Ecto neural progenitor cell (in vitro differentiated cells): ENCODE measurements at places on chromosomes 2 and 18.

GRCh38 chr2:39855856-39856255, 76.8 kb upstream of the THUMPD2 start:
- no peak for DNase-seq

- no peak for DNase-seq
These were observed 156.9 kb upstream of the RPRM start for GRCh38 chr2:153635494-153635893.

DNA sequence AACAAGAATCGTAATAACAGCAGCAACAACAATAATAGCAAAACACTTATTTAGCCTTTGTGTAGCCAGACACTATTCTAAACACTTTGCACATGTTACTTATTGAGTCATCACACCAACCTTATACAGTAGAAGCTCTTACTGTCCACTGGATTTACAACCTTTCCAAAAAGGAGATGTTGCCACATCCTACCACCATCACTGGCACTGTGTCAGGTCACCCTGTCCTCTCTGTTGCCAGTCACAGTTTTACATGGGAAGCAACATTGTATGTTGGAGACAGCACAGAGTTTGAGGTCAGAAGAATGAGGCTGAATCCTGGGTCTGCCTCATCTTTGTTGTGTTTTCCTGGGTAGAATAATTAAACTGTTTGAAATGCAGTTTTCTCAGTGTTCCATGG, 201.4 kb upstream of the EPAS1 start:
- DNase-seq: no peak

DNA sequence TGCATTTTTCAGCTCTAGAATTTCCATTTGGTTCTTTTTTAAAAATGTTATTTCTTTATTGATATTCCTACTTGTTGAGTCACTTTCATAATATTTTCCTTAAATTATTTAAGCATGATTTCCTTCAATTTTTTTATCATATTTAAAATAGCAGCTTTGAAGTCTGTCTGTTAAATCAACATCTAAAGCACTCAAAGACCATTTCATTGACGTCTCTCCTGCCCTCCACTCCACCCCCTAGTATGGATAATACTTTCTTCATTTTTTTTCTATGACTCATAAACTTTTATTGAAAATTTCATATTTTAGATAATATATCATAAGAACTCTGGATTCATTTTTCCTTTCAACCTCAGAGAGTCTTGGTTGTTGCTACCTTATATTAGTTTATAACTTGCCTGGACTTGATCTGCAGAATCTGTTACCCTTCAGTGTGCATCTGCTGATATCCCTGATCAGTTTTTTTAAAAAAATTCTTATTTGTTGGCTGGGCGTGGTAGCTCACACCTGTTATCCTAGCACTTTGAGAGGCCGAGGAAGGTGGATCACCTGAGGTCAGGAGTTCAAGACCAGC, 59.0 kb upstream of the ZNF396 start:
- DNase-seq: no peak
